ENCODE measurements at places on chromosomes 2 and 18.

- no peak for DNase-seq
Measured at GRCh38 chr2:27795868-27796277, 24.4 kb downstream of the MRPL33 start.

- peak; percentile 7 for DNase-seq
Measured at GRCh38 chr2:118202707-118203303, 114.5 kb downstream of the INSIG2 start.

DNA sequence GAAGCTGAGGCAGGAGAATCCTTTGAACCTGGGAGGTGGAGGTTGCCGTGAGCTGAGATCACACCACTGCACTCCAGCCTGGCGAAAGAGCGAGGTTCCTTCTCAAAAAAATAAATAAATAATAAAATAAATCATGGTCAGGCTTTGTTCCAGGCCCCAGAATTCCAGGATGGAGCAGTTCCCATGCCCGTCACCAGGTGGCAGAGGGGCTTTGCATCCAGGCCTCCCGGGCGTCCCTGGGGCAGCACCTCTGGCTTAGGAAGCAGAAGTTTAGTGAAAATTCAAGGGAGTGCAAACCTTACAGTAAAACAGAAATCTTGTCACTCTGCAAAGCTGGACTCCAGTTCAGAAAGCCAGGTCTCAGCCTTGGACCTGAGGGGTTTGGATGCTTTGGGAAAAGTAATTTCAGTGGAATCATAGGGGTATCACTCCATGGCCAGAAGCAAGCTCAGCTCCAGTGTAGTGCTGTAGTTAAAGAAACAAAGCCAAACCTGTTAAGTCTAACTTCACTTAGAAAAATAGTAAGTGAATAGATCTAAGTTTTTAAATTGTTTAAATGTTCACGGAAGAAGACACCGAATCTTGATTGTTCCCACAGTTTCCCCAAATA is 512.7 kb downstream of the CMPK2 start:
- peak; percentile 14 for DNase-seq

DNA sequence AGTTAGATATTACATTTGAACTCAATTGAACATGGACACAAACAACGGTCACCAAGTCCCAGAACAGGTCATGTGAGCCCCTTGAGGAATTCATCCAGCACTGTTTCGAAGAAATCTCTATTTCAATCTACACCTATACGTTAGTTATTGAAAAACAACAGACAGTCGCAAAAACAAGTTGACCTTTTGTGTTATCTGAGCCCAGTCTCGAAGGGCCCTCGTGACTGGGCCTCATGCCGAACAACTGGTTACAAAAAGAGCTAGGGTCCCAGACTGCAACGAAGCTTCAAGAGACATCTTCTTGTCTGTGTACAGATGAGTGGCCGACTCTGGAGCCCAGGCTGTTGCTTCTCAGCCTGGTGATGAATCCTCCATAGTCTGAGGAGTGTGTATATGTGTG is 5.3 kb upstream of the DSG2 start:
- DNase-seq, result no peak

DNA sequence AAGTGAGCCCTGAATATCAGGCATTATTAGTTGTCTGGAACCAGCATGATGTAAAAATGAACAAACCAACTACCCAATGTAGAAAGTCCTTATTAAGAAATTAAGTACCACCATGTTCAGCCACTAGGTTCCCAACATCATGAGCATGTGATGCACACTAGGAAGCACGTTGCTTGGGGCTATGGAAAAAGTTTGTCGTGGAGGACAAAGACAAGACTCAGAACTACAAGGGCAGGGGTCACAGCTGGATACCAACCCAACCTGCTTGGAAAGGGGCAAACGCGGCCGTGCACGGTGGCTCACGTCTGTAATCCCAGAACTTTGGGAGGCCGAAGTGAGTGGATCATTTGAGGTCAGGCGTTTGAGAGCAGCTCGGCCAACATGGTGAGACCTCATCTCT is 64.0 kb downstream of the ADNP2 start:
- no peak for DNase-seq

DNA sequence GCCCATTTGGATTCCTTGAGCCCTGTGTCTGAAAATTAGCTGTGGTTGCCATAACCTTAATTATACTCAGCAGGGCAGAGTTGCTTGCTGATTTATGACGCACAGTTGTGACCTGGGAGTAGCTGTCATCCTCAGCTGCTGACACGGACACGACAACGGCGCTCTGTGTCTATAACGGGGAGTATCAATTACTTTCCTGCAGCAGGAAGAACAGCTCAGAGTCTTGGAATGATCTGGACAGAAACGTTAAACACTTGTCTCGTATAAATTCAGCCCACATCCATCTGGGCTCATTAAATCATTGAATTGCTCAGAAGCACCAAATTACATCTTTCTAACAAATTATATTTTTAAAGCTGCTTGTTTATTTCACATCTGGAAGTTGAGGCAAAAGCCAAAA is 116.3 kb downstream of the SEPTIN10 start:
- DNase-seq, result no peak

DNA sequence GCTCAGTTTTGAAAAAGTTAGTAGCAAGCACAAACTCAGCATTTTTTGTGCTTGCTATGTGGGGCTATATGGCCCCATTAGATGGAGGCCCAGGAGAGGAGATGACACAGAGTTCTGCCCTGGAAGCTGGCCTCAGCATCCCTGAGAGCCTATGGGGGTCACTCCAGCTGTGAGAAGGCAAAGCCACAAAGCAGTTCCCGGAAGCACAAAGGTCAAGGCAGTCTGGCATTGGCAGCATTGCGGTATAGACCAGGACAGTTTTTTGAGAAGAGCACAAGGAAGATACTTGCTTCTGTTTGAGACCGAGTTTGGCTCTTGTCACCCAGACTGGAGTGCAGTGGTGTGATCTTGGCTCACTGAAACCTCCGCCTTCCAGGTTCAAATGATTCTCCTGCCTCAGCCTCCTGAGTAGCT is 7.5 kb upstream of the ITPRIPL1 start:
- DNase-seq, result no peak

DNA sequence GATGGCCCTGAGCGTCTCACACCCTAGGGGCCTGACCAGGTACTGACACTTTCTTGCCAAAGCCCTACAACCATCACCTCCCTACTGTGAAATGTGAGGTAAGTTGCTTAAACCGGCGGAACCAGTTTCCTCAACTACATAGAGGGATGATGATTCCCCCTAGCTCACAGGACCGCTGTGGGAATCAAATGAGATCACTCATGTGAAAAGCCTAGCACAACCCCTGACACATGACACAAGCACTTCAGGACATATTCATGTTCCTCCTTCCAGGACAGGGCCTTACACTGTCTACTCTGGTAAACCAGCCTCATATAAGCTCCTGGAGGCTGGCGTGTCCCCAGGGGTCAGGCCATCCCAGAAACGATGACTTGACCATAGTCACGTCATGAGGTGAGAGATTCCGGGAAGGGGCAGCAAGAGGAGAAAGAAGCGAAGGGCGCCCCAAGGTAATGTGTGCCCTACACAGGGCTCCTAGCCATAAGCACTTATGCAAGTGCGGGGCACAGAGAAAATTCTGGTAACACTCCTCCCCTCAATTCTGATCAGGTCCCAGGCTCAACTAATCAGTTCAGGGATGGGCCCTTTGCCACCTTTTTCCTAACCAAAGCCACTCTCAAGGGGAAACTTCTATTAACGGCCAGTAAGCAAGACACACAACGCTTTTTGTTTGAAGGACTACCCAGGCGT is 49.5 kb downstream of the C2orf42 start:
- DNase-seq, result peak; percentile 2

DNA sequence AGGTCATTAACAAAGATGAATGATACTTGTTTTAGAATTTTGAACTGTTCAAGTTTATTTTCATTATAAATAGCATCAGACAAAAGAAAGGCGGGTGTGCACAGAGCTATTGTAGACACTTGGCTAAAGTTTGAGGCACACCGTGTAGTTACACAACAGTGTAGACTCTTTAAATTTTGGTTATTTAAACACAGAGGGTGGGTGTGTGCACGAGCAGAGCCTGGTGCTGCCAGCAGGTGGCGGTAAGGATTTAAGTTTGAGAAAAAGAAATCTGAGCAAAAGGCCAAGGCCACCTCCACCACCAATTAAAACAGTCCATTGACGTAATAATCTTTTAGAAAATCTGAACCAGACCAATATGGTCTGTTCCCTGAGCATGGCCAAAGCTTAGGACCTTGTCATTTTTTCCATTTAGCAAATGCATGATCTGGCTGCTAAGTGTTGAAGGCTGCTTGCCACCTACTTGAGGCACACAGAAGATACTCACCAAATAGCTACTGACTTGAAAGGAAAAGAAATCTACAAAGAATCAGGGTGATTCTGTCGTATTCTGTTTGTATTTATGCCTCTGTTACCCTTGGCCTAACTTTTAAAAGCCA is 14.3 kb downstream of the COPS7B start:
- DNase-seq, result no peak

- no peak for DNase-seq
Measured at GRCh38 chr2:98929920-98930319, 6.1 kb downstream of the CRACDL start.

GRCh38 chr18:48928787-48929186 is 22.0 kb downstream of the SMAD7 start:
- peak; percentile 91 for DNase-seq
